ENCODE measurements at places on chromosomes 5 and 9.

- no peak for DNase-seq
Measured at GRCh38 chr9:129554649-129555048, 66.3 kb downstream of the C9orf50 start.

GRCh38 chr5:33242277-33242676, 198.5 kb upstream of the TARS1 start:
- no peak for DNase-seq

GRCh38 chr5:181181650-181182565, 23.1 kb downstream of the TRIM7 start:
- DNase-seq = no peak

DNA sequence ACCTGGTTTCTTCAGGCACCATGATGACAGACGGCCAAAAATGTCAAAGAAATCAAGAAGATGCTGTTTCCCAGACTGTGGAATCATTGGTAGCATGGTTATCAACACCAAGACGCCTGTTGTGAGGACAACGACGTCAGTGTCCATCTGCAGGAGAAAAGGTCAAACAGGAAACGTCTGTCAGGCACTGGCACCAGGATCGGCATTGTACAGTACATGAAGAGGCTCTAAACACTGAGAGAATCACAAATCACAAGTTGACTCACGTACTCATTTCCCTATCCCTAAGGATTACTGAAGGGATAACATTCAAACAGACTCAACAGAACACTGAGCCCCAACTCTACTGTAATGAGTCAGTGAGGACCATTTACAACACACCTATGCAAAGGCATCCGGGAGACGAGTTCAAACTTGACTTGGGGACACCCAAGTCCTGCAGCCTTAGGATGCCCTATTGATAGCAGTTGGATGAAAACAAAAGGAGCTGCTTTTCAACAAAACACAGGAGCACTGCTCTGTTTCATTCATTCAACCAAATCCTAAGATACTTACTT, 21.0 kb downstream of the TSC1 start:
- DNase-seq = no peak

- peak; percentile 28 for DNase-seq
Measured at GRCh38 chr9:5630081-5630507, 1.2 kb downstream of the RIC1 start.

- no peak for DNase-seq
Measured at GRCh38 chr5:60826653-60827052, 17.4 kb downstream of the ELOVL7 start.

- no peak for DNase-seq
Measured at GRCh38 chr9:97688654-97689053, 8.5 kb downstream of the XPA start.

DNA sequence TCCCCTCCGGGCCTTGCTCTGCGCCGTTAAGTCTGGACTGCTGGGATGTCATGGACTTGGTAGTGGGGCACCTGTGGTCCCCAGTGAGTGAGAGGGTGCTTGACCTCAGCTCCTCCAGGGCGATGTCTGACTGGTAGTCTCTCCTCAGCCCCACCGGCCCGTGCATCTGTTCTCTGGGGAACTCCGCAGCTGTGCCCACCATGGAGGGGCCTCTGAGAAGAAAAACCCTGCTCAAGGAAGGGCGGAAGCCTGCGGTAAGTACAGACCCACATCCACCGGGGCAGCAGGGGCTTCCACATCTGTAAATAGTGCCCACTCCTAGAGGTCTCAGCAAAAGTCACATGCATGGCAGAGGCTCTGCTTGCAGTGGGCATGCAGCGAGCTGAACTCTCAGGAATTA, 52.6 kb upstream of the GARNL3 start:
- no peak for DNase-seq

- DNase-seq = peak; percentile 33
Measured at GRCh38 chr5:36305571-36306326, 4.0 kb upstream of the RANBP3L start.

DNA sequence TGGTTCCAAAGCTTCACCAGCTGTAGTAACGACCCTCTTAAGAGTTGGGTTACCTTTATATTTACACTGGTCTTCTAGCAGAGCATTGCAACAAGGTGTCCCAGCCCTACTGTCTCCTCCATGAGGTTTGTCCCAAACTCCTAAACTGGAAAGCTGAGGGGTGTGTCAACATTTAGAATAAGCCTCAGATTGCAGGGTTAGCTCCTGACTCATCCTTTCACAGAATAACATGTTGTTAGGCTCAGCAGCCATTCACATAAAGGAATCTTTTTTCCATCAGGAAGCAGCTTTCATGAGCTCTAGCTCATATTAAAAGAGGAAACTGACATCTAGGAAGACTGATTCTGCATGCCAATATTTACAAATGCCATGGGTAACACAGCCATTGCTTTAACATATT, 238.7 kb downstream of the EFNA5 start:
- no peak for DNase-seq

GRCh38 chr5:151757233-151758140, 944 bp downstream of the ATOX1 start:
- peak; percentile 18 for DNase-seq

GRCh38 chr5:58459146-58460001, 512 bp downstream of the PLK2 start:
- DNase-seq = no peak

DNA sequence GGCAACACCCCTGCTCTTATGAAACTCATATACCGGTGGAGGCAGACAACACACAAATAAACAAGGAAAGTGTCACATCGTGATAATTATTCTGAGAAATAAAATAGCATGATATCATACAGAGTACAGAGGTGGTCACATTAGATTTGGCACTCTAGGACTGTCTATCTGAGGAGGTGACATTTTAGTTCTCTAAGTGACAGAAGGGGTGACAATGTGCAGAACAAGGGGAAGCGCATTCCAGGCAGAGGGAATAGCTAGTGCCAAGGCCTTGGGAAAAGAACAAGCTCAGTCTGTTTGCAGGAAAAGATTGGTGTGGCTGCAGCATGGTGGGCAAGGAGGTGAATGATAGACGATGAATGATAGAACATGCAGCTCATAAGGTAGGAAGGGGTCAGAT, 12.7 kb upstream of the IRF1 start:
- no peak for DNase-seq

- DNase-seq = no peak
Measured at GRCh38 chr5:6455571-6456200, 7.0 kb downstream of the UBE2QL1 start.

DNA sequence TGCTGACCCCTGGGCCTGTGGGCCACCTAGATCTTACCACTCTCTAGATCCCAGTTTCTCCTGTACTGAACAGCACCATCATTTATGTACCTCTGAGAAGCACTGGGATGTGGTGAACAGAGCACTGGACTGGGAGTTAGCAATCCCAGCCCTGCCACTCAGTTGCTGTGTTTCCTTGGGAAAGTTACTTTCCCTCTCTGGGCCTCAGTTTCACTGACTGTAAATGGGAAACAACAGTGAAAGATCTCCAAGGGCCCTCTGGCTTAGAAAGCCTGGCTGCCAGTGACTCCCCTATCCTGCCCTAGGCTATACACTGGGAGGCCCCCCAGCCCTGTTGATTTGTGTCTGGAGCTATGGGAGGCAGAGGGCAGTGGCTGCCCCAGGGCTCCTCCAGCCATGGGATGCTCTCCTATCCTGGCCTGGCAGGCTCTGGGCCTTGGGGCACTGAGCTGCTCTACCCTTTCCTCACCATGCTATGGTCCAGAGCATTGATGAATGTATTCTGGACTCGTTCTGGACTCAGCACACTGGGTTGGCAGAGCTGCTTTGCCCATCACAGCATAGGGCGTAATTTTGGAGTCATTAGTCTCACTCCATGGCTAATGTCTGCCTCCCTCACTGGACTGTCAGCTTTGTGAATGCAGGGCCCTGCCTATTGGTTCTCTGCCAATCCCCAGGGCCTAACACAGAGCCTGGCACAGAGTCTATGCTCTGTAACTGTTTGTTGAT, 99.3 kb downstream of the RGS3 start:
- DNase-seq = no peak

DNA sequence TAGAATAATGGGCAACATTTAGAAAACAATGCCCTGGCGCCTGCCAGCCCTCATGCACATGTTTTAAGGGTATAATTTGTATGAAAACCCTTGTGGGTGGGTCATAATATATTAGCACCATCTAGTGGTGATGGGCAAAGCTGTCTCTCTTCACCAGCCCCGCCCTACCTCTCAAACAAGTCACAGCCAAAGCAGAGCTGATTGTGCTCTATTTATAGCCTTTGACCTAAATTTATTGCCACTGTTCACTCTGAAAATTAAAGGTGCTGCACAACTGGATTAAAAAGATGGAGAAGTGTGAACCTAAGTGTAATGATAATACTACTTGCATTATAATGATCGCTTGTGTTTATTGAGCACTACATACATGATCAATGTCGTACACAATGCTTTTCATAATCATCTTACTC, 131.9 kb upstream of the ANKH start:
- DNase-seq = peak; percentile 77

DNA sequence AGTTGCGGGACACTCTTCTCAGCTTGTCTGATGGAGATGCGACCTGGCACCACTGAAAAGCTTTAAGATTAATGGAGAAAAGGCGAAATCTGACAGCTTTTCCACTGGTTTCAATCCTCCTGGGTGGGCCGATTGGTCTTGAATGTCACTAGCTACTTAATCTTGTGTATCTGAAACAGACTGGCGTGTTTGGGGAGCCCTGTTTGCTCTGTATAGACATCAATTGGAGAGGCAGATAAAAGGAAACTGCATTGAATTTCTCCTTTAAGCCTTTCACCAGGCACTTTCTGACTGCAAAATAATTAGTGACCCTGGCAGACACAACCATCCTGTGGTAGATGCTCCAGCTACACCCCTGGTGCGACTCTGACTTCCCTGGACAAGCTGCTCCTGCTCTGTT, 224.2 kb downstream of the NDUFS4 start:
- no peak for DNase-seq

DNA sequence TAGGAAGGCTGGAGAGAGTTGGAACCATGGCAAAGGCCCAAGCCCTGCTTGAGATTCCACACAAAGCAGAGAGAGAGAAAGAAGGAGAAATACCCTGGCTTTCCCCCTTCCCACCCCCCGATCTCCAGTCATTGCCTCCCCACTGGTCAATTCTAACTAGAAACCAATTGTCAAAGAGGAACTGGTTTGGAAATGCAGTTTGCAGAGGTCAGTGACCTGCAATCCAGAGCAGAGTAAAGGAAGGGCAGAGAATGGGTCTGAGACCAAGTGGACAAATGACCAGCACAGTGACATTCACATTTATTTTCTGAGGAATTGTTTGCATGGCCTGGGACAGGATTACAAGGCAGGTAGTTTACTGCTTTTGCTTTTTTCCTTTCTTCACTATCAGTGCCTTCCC, 37.5 kb upstream of the ZFYVE16 start:
- DNase-seq = no peak

DNA sequence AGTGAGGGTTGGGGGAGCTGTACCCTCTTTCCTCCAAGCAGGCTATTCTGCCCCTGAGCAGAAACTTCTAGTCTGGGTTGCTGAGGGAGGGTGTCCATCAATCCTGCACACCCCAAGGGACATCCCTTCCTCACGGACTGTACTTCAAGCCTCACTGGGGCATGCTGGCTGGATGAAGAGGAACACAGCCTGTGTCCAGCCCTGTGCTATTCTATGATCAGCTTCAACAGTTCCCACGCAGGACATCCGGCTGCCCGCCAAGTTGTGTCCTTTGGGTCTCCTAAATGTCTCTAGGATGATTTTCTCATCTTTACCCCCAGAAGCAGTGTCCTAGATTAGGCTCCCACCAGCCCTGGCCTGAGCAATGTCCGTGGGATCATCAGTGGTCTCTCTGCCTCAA, 68.1 kb downstream of the CRB2 start:
- no peak for DNase-seq

DNA sequence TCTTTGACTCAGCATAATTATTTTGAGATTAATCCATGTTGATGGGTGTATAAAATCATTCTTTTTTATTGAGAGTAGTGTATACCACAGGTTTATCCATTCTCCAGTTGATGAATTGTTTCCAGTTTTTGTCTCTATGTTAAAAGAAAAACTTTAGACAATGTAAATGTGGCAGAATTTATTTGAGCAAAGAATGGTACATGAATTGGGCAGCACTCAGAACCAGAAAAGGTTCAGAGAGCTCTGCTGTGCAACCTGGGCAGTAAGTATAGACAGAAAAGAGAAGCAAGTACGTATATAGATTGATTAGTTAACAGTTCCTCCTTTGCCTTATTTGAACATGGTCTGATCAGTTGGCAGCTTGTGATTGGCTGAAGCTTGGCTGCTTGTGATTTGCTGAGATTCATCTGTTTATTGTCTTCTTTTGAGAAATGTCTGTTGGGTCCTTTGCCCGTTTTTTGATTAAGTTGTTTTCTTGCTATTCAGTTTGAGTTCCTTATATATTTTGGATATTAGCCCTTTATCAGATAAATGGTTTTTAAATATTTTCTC, 41.4 kb downstream of the CDC42SE2 start:
- no peak for DNase-seq

DNA sequence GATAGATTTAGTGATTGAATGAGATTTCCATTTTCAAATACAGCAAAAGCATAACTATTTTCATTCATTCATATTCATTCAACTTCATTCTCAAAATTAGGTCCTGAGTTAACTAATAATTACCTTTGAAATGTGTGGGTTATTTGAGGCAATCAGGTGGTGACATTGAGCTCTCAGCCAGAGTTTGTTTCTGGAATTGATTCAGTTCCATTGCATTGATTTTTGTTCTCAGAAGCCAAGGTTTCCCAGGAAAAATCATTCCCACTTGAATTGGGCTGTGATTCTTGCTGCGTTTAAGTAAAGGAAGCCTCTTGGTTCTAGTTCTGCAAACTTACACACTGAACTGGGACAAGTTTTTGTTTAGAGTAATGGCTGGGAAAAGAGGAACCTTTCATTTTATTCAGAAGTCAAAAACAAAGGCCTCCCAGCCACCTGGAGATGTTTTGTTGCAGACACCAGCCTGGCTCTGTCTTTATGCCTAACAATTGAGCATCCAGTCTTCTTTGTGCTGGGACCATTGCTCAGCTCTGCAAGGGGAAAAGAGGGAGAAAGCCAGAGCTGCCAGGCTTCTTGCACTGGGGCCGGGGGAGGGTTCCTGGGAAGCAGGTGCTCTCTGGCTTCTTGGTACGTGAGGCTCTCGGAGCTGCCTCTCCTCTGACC, 198.6 kb downstream of the TRIO start:
- DNase-seq = no peak

GRCh38 chr9:36980148-36980974, 53.7 kb downstream of the PAX5 start:
- DNase-seq = no peak

DNA sequence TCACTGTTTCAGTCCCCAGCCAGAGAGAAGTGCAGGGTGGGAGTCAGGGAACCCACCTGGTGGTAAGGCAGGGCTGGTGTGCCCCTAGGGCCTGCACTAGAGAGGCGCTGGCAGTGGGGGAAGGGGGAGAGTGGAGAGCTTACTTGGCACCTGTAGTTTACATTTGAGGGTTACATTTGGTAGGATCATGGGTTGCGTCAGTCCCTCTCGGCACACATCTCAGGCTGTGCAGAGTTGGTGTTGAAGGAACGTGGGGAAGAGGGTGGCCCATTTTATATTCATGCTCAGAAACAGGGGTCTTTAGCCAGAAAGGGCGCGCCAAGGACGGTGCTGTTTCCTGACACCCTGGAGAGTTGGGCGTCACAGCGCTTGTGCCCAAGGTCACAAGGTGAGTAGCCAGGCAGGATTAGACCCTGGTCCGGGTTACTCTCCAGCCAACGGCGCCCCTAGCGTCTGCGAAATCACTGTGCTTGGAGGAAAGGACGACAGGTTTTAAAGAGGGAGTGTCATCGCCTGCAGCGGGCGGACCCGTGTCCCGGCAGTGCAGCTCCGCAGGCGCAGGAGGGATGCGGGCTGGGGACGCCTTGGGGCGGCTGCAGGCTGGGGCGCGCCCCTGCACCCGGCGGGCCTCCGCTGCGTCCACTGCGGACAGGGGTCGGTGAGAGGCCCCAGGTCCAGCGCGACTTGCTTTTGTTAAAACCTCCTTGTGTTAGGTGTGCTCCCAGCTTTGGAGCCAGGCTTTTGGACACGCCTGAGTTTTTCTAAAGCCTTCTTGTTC, 272.6 kb downstream of the FANCC start:
- DNase-seq = no peak
